ENCODE measurements at places on chromosomes 11 and 22. TPM values are rescaled to one million over a fixed set of nuclear protein-coding genes. Genes with fewer than 3 reads are reported as not detected.

The NAV2 gene
- 0.67 TPM for total RNA-seq

The BCO2 gene
- 2.3 TPM for total RNA-seq

The CSF2RB gene
- total RNA-seq, result 3.0 TPM

GRCh38 chr11:72001834-72002591 lies 3.3 kb downstream of the IL18BP start:
- H3K36me3 ChIP-seq, result peaks cover 15% of the 10 kb centered on the region
- H3K27me3 ChIP-seq, result no peaks in the 10 kb centered on the region
- H3K27ac ChIP-seq, result peak overlapping the region; percentile 29
- no peak overlapping the region for H3K4me3 ChIP-seq

GRCh38 chr11:123238297-123238696 lies 43.2 kb upstream of the CLMP start:
- H3K27ac ChIP-seq, result no peak overlapping the region
- H3K4me3 ChIP-seq, result no peak overlapping the region
- peaks cover 4% of the 10 kb centered on the region for H3K36me3 ChIP-seq

The RIBC2 gene
- 12.8 TPM for total RNA-seq

DNA sequence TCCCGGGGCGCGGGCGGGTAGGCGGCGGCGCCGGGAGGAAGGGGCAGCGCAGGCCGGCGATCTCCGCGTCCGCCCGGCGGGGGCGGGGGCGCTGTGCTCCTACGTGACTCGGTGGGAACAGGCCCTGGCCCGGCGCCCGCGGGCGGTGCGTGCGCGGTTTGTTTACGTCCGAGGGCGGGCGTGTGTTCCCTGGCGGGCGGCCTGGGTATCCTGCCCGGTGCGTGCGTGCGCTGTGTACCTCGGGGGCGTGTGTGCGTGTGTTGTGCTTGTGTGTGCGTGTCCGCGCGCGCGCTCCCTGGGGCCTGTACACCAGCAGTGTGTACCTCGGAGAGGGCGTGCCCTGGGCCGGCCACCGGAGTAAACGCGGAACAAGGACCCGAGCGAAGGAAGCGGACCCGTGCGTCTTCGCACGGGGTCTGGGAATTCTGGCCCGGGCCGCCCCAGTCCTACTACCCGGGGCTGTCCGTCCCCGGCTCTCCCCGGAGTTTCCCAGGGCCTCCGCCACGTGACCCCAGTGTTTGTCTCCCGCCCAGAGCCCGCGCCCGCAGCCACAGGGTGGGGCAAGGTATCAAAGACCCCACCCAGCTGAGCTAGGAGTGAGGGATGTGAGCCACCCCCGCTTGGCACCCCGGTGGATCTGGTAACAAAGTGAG lies 769 bp downstream of the MAFF start:
- peaks cover 52% of the 10 kb centered on the region for H3K4me1 ChIP-seq
- no peaks in the 10 kb centered on the region for H3K36me3 ChIP-seq
- H3K27me3 ChIP-seq, result no peaks in the 10 kb centered on the region
- H3K27ac ChIP-seq, result peak overlapping the region; percentile 78
- H3K4me3 ChIP-seq, result peak overlapping the region; percentile 80

DNA sequence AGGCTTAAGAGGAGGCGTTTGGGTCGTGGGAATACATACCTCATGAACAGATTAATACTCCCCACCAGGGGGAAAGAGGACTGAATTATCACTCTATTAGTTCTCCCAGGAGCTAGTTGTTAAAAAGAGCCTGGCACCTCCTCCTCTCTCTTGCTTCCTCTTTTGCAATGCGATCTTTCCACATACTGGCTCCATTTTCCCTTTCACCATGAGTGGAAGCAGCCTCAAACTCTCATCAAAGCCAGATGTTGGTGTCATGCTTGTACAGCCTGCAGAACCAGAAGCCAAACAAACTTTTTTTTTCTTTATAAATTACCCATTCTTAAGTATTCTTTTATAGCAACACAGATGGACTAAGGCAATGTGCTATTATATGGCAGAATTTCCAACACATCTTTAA lies 258.5 kb downstream of the FAM76B start:
- no peak overlapping the region for H3K27ac ChIP-seq
- peaks cover 9% of the 10 kb centered on the region for H3K27me3 ChIP-seq
- no peak overlapping the region for H3K4me3 ChIP-seq

All from activated CD8-positive, alpha-beta memory T cell treated with anti-CD3 and anti-CD28 coated beads, Interleukin-2, amount 10 ng/mL, durations not matched to agents 7 days and 5 days (primary cell).